ENCODE measurements at places on chromosomes 7 and 10. TPM values are rescaled to one million over a fixed set of nuclear protein-coding genes. Genes with fewer than 3 reads are reported as not detected.

The TRIL gene
- total RNA-seq, result not detected

The DLX6 gene
- not detected for total RNA-seq

The CNPY1 gene
- total RNA-seq, result not detected

The SNCG gene
- not detected for total RNA-seq

The STRIP2 gene
- 15.6 TPM for total RNA-seq

The CHAT gene
- not detected for total RNA-seq

DNA sequence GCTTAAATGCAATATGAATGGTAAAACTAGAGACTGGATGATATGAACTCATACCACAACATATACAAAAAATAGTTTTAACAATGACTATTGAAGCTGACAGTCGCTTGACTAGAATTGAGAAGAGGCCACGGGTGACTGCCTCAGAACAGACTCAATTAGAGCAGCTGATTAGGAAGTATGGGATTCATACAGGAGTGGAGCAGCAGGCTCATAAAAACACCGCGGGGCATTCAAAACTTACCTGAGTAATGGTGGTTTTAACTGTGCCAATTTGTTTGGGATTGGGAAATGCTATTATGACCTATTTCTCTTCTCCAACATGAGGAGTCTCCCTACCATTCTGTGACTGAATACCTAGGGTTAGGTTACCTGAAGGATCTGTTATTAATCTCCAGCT lies 2.1 kb downstream of the CADPS2 start:
- H3K4me1 ChIP-seq, result peaks cover 7% of the 10 kb centered on the region
- no peak for DNase-seq
- H3K4me3 ChIP-seq, result no peak overlapping the region
- no peak overlapping the region for H3K27ac ChIP-seq

- H3K27me3 ChIP-seq, result peaks cover 44% of the 10 kb centered on the region
- no peak for DNase-seq
- no peaks in the 10 kb centered on the region for H3K4me1 ChIP-seq
Measured at GRCh38 chr7:28245123-28245878, 64.7 kb upstream of the JAZF1 start.

DNA sequence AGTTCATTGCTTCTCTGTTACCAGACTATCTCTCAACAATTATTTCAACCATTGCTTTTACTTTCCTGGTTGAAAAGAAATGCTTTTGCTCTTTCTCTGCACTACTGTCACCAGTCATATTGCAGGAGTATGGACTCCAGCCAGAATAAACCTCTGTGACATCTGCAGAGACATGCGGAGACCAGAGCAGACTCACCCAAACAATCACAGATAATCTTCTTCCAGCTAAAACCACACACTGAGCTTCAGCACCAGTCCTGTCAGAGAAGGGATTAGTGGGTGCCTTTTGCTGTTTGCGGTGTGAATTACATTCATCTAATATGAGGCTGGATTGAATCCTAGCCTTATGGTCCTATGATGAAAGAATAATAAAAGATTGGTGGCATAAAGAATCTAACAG lies 258.6 kb downstream of the CNTNAP2 start:
- H3K36me3 ChIP-seq, result no peaks in the 10 kb centered on the region
- no peak for DNase-seq
- no peaks in the 10 kb centered on the region for H3K4me1 ChIP-seq
- no peak overlapping the region for H3K4me3 ChIP-seq

DNA sequence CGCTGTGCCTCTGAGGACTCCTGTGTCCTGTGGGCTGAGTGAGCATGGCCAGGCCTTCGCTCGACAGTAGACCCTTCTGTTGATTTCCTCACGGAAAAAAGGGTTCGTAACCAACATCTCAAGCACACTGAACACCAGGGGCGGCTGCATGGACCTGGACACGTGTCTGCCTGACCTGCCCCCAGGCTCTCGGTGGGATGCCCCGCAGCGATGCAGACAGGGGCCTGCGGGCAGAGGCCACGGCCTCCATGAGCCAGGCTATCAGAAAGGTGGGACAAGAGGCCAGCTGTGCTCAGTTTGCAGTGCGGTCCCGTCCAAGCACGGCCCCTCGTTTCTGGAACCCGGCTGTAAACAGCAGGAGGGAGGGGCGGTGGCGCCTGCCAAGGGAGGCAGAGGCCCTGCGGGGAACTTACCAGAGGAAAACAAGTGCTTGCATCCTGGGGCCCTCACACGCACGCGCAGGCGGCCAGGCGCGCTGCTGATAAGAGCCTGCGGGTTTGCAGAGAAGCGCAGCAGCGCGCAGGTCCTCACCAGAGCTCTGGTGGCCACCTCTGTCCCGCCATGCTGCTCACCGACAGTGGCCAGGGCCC lies 10.6 kb downstream of the GPR146 start:
- peaks cover 8% of the 10 kb centered on the region for H3K4me1 ChIP-seq
- H3K27ac ChIP-seq, result no peak overlapping the region
- no peak overlapping the region for H3K4me3 ChIP-seq
- no peaks in the 10 kb centered on the region for H3K27me3 ChIP-seq

DNA sequence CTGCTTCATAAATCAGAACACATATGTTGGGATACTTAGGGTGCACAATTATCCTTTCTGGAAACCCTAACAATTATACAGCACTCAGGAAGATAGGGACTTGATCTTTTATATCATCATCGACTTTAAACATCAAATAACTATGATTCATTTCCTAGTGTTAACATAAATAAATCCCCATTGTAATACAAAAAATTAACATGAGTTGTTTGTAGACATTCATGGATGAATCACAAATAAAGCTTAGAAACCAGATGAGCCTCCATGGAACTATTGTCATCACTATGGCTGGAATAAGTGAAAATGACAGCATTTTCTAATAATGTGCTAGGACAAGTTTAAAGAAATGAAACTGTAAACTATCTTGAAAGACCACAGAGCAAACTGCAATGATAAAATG lies 821.7 kb downstream of the GATA3 start:
- H3K36me3 ChIP-seq, result no peaks in the 10 kb centered on the region
- DNase-seq, result no peak
- H3K27ac ChIP-seq, result no peak overlapping the region
- peaks cover 3% of the 10 kb centered on the region for H3K27me3 ChIP-seq
- H3K4me1 ChIP-seq, result no peaks in the 10 kb centered on the region
- no peak overlapping the region for H3K4me3 ChIP-seq

GRCh38 chr10:86410542-86411124 lies 44.0 kb upstream of the GRID1 start:
- peaks cover 10% of the 10 kb centered on the region for H3K36me3 ChIP-seq
- H3K27ac ChIP-seq, result peak overlapping the region; percentile 91
- no peak overlapping the region for H3K4me3 ChIP-seq
- H3K4me1 ChIP-seq, result peaks cover 36% of the 10 kb centered on the region
- H3K27me3 ChIP-seq, result peaks cover 4% of the 10 kb centered on the region

GRCh38 chr10:120689777-120690529 lies 161.2 kb upstream of the WDR11 start:
- H3K27ac ChIP-seq, result no peak overlapping the region
- H3K27me3 ChIP-seq, result no peaks in the 10 kb centered on the region
- no peaks in the 10 kb centered on the region for H3K4me1 ChIP-seq
- DNase-seq, result no peak

- peaks cover 3% of the 10 kb centered on the region for H3K27me3 ChIP-seq
- no peaks in the 10 kb centered on the region for H3K4me1 ChIP-seq
- DNase-seq, result peak; percentile 62
- no peak overlapping the region for H3K4me3 ChIP-seq
- no peak overlapping the region for H3K27ac ChIP-seq
- H3K36me3 ChIP-seq, result no peaks in the 10 kb centered on the region
Measured at GRCh38 chr7:73811760-73812168, 19.0 kb upstream of the CLDN4 start.

DNA sequence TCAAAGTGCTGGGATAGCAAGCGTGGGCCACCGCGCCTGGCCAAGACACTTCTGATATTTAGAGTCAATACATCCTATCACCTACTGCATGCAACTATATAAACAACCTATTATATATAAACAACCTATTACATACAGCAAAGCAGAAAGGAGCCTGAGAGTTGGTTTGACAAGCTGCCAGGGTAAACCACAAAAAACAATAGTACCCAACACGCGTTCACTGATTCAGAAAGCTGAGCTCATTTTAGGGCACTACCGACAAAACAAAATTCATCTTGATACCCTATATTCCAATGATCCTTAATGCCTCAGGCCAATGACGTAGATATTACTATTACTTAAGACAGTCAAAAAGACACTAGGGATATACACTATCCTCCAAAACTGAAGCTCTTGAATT lies 16.2 kb downstream of the MALSU1 start:
- H3K4me3 ChIP-seq, result no peak overlapping the region
- no peaks in the 10 kb centered on the region for H3K4me1 ChIP-seq
- no peak for DNase-seq
- H3K27me3 ChIP-seq, result peaks cover 7% of the 10 kb centered on the region
- no peak overlapping the region for H3K27ac ChIP-seq

GRCh38 chr10:122499491-122499941 lies 38.2 kb downstream of the HTRA1 start:
- H3K4me3 ChIP-seq, result no peak overlapping the region
- H3K27ac ChIP-seq, result no peak overlapping the region
- H3K4me1 ChIP-seq, result peaks cover 7% of the 10 kb centered on the region
- no peak for DNase-seq
- H3K36me3 ChIP-seq, result no peaks in the 10 kb centered on the region
- H3K27me3 ChIP-seq, result peaks cover 28% of the 10 kb centered on the region

DNA sequence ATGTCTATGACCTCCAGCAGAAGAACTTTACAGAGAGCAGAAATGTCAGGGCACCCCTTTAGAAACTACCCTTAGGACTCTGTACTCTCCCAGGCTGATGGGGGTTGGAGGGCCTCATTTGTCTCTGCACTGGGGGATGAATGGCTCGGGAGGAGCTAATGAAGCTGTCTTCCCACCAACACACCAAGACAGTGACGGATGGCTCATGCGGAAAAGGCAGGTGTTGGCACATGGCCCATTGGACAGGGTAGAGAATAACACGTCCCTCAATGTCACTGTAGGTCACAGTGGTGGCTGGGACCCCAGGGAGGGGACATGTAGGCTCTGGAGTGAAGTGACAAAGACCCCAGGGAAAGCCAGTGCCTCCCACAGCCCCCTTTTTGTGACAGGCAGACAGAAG lies 64.0 kb upstream of the PCBD1 start:
- H3K36me3 ChIP-seq, result no peaks in the 10 kb centered on the region
- DNase-seq, result no peak
- H3K27me3 ChIP-seq, result peaks cover 2% of the 10 kb centered on the region
- no peak overlapping the region for H3K4me3 ChIP-seq
- no peak overlapping the region for H3K27ac ChIP-seq

DNA sequence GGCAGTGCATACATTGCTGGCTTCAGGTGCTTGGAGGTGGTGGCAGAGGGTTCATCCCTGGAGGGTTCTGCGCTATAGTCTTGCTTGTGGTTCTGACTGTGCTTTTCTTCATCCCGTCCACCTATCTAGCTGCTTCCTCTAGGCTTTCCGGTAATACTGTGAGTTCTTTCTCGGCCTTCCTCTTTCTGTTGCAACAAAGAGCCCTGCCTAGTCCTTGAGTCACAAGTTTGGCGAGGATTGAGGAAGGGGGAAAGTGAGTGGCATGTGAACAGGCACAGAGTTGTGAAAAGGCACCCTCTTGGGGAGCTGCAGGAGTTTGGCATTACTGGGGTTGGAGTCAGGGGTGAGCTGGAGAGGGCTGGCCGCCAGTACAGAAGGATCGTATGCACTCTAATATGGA lies 123.0 kb downstream of the SH2D4B start:
- H3K4me1 ChIP-seq, result peaks cover 3% of the 10 kb centered on the region
- no peak overlapping the region for H3K4me3 ChIP-seq
- H3K27me3 ChIP-seq, result peaks cover 5% of the 10 kb centered on the region
- no peaks in the 10 kb centered on the region for H3K36me3 ChIP-seq
- no peak overlapping the region for H3K27ac ChIP-seq

DNA sequence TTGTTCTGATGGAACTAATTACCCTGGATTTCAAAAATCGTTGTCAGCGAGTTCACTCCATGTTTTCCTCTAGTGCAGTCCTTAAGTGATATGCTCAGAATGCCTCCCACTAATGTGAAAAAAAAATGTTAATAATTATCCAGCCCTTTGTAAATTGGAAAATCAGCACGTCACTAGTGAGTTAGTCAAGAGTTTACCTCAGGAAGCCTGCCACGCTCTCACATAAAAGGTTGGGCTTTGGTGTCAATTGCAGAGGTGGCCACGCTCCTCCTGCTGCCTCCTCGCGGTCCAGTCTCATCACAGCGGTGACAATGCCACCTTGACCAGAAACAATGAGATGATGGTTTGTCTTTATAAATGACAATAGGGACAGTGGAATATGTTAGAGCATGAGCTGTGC lies 22.5 kb downstream of the UPP1 start:
- no peak for DNase-seq
- H3K27ac ChIP-seq, result no peak overlapping the region
- H3K4me1 ChIP-seq, result peaks cover 13% of the 10 kb centered on the region
- no peaks in the 10 kb centered on the region for H3K27me3 ChIP-seq

DNA sequence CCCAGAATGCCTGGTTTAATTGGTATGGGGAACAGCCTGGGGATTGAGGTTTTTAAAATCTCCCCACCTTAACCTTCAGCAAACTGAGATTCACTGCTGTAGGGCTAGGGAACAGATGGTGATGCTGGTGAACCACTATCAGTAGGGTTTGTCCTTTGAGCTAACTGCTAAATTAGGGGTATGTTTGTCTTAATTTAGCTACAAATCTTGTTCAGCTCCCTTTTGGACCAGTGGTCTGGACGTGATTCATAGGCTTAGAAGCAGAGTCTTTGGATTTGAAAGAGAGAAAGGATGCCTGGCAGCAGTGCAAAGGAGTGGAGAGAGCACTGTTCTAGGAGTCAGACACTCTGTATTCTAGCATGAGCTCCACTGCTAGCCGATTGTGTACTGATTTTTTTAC lies 2.8 kb downstream of the HDAC9 start:
- no peak overlapping the region for H3K4me3 ChIP-seq
- no peaks in the 10 kb centered on the region for H3K27me3 ChIP-seq
- no peak for DNase-seq
- peaks cover 13% of the 10 kb centered on the region for H3K4me1 ChIP-seq
- no peak overlapping the region for H3K27ac ChIP-seq

DNA sequence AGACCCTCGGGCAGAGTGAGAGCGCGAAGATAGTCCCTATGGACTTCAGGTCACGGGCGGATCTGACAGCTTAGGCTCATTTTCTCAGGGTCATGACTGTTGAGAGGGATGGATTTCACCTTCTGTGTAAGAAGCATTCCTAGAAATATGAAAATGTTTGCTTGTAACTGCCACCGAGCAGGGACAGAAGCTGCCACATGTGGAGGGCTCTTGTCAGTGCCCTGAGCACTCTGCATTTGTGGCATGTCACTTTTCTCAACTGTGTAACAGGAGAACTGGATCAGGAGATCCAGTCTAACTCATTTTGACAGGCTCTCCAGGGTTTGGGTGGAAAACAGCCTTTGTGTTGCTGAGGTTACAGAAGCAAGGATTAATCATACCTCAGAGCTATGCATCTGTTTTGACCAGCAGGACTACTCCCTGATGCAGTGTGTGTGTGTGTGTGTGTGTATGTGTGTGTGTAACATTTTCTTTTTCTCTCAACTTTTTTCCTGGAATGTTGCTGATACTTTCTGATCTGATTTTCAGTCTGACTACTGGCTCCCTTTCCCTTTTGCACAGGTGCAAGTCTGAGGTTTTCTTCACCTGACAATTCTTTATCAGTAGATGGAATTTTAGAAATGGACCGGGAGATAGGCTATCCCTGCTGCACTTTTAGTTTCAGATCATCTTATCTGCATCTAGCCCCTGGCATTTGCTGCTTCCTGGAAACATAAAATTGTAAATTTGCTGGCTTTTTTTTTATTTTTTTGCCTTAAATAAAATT lies 183.3 kb downstream of the STK31 start:
- H3K4me1 ChIP-seq, result peaks cover 27% of the 10 kb centered on the region
- no peak overlapping the region for H3K4me3 ChIP-seq
- no peaks in the 10 kb centered on the region for H3K36me3 ChIP-seq
- no peak for DNase-seq
- H3K27ac ChIP-seq, result no peak overlapping the region

- H3K4me1 ChIP-seq, result no peaks in the 10 kb centered on the region
- H3K36me3 ChIP-seq, result no peaks in the 10 kb centered on the region
- DNase-seq, result no peak
- H3K27me3 ChIP-seq, result no peaks in the 10 kb centered on the region
Measured at GRCh38 chr7:28570113-28570969, 158.0 kb downstream of the CREB5 start.
